ENCODE measurements at places on chromosomes 2 and 18.

DNA sequence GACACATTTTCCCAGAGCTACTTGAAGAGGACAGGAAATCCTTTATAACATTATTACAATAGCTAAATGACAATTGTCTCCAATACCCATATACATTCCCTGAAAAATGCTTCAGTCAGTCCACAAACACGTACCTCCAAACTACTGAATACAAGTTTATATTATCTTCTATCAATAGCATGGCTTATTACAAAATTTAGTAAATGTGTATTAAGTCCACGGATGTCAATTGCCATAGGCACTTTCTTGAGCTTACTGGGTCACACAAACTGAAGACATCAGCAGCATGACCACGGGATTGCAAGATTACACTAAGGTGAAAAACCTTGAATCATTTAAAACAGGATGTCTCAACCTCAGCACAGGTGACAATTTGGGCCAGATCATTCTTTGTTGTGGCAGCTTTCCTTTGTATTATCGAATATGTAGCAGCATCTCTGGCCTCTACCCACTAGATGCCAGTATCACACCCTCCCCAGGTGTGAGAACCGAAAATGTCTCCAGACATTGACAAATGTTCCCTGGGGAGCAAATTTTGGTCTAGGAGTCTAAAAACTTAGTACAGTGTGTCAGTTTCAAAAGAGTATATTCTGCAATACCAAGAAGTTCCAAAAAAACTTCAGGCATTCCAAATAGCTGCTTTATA is 1.4 kb downstream of the MBD2 start:
- no peak for DNase-seq

DNA sequence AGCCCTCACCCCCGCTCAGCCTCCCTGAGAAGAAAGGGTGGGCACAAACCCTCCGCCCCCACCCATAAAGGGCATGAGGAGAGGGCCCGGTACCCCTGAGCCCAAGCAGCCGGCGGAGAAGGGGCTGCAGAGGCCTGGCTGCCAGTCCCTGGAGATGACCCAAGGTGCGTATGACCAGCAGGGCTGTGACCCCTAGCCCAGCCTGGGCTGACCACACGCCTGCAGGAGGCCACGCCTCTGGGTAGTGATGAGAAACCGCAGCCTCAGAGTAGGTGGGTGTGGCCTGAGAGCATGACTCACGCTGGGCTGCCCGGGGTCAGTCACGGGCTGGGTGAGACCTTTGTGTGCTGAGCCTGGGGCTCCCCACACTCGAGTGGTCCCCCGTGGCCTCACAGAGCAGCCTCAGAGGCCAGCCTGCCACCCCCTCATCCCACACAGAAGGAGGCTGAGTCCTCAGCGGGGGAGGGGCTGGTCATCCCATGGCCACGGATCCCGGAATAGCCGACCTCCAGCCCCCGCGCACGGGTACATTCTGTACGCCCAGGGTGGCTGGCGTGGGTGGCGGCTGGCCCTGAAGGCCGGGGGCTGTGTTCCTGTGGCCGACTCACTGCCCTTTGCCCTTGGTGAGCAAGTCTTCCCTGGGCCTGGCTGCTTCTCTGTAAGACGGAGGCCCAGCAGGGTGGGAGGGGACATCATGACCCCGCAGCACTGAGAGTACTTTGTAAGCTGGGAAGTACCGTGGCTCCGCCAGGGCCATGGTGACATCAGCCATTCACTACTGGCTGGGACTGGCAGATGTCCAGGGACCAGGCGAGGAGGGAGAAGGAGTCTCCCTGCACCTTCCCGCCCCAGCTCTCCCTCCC is 110.8 kb upstream of the OTOS start:
- DNase-seq: no peak

- DNase-seq: no peak
Measured at GRCh38 chr2:45833301-45833967, 182.0 kb downstream of the PRKCE start.

DNA sequence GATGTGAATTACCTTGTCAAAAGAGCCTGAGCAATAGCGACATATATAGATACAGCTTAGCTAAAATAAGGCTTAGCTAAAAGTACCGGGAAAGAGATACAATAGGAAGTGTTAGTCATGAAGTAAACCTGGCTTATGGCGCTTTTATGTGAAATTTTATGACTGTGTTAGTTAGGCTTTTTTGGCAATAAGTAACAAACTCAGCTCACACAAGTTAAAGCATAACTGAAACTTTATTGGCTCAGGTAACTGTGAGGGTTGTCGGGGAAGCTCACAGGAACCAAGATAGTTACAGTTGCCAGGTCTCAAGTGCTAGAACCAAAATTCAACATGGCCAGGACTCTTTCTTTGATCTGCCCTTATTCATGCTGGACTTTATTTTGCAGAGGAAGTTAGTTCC is 925.0 kb upstream of the GYPC start:
- no peak for DNase-seq

GRCh38 chr2:48851161-48851560 is 95.6 kb upstream of the LHCGR start:
- DNase-seq: no peak
